ENCODE measurements at places on chromosomes 13 and 19.

GRCh38 chr19:43715776-43716175 is at the start of gene IRGC:
IRGC (plus strand) TSS chr19:43716076; CDS start chr19:43718559, 2,483 bp downstream.
- no peak for DNase-seq

DNA sequence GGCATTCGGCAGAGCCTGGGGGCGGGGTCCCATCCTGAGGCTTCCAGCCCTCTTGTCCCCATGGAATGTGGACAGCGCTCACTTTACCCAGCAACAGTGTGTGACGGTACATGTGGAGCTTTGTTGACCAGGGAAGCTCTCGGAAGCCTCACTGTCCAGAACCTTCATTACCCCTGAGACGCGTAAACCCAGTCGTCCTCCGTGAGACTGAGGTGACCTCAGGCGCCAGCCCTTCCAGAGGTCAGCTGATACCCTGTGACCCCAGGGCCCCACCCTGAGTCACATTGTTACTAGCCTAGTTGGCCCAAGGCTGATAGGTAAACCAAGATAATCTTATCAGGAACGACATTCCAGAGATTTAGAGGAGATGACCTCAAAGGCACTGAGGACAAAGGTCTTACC is 10.2 kb upstream of the TMEM160 start:
- no peak for DNase-seq

GRCh38 chr13:36000028-36000427 is 131.2 kb downstream of the DCLK1 start:
- no peak for DNase-seq

DNA sequence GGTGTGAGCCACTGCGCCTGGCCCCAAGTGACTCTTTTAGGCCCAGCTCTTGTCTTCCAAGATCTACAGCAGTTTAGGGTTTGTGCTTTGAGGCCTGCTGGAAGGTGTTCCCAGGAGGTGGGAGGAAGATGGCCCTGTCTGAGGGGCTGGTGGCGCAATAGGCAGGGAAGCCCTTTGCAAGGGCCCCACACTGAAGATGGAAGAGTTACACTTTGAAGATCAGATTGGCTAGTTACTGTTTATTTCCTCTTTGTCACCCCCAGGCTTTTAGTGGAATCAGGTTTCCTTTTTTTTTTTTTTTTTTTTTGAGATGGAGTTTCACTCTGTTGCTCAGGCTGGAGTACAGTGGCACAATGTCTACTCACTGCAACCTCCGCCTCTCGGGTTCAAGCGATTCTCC is 1.9 kb upstream of the RABAC1 start:
- no peak for DNase-seq

GRCh38 chr13:50319635-50320255 is 304.5 kb downstream of the KCNRG start:
- DNase-seq: peak; percentile 46

- DNase-seq: no peak
Measured at GRCh38 chr13:35723053-35723461, 246.6 kb upstream of the MAB21L1 start.

GRCh38 chr13:54185785-54186184 is 1157.2 kb downstream of the OLFM4 start:
- DNase-seq: no peak

DNA sequence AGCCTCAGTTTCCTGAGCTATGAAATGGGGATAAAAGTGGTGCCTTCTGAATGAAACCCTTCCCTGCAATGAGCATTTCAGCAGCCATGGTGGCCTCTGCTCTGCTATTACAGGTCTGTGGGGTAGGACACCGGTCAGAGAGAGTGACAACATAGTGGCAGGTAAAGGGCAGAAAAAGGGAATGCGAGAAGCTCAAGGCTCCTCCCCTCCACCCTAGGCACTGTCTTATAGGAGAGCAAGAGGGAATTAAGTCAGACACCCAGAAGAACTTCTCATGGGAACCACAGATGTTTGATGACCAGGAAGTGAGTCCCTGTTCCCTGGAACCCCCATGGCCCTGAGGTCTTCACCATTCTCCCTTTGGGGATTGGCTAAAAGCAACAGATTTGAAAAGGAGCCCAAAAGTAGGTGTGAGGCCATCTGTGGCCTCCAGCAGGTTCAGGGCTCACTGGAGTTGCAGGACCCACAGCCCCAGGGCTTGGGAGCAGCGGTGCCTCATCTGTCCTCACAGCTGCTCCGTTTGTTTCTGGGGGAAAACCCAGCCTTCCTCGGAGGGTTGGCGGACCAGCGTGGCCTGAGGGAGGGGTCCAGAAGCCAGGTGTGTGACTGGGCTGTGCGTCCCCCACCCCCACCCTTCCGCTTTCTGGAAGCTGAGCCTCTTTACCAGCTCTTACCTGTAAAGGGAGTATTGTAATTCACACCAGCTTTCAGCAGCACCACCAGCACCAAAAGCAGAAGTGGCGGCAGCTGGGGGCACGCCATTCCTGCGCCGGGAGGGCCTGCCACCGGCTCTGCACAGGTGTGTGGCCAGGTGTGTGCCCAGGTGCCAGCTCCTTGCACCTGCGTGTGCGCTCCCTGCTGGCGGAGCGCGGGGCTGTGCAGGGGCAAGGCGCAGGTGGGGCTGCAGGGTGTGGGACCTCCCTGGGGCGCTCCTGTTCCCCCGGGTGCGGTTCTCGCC is 19.4 kb downstream of the IQCN start:
- DNase-seq: no peak

- no peak for DNase-seq
Measured at GRCh38 chr13:46386392-46387063, 524 bp downstream of the RUBCNL start.

DNA sequence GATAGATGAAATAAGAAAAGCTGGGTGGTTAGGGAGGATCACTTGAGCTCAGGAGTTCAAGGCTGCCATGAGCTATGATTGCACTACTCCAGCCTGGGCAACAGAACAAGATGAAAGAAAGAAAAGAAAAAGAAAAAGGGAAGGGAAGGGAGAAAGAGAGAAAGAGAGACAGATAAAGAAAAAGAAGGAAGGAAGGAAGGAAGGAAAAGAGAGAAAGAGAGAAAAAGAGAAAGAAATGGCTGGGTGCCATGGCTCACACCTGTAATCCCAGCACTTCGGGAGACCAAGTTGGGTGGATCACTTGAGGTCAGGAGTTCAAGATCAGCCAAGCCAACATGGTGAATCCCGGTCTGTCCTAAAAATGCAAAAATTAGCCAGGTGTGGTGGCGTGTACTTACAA is 21.1 kb downstream of the TEX101 start:
- no peak for DNase-seq

DNA sequence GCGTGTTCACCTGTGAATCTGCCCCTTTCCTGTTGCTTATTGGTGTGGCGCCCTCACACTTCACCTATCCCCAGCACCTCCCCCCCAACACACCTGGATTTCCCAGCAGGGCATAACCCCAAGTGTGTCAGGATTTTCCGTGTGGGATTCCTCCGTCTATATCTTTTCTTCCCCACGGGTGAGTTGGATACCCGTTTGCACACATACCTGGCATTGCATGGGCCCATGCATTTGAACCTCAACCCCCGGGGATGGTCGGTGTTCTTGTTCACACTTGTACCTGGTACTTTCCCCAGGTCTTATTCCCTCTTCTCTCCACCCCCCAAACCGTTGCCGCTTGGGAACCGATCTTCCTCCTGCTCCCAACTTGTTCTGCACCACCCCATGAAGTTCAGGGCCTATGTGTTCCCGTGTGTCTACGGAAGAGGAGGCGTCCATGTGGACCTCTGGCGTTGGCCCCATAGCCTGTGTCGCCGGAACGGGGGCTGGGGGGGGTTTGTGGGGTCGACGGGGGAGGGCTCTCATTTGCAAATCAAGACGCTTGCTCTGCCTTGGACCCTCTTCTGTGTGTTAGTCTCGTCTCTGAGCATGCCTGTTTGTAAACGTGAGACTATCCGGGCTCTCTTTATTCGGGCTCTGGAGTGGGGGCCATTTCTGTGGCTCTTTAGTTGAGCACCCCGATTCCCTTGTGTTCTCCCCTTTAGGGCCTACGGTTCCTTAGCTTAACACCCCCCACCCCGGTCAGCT is 1.7 kb downstream of the PRR12 start:
- DNase-seq: no peak

DNA sequence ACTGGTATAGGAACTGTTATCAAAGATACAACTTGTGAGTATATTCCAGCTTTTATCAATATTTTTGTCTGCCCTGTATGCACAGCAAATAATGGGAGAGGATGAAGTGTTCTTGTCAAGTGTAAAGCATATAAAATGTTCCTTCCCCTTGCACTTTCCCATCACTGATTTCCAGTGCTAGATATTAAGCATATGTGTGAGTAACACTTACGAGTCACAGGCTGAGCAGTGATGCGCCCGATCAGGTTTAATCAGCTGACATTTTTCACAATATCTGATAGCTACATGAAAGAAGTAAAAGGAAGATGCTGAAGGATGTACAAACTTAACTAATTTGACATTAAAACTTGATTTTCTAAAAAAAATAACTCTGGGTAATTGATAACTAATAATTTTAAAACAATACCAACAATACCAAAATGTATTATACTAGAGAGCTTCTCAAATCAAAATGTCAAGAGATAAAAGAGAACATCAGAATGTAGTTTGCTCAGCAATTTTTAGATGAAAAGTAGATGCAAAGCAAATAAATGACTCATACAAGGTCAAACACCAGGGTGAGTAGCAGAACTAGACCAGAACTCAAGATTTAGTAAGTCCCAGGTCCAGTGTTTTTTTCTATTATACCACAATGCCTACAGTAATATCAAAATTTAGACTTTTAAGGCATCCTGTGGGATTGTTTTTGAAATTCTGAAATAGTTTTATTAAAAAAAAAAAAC is 56.4 kb downstream of the ZDHHC20 start:
- DNase-seq: no peak

- DNase-seq: no peak
Measured at GRCh38 chr13:46565808-46566750, 13.1 kb downstream of the LRCH1 start.

- no peak for DNase-seq
Measured at GRCh38 chr19:5309438-5310204, 31.0 kb downstream of the PTPRS start.

DNA sequence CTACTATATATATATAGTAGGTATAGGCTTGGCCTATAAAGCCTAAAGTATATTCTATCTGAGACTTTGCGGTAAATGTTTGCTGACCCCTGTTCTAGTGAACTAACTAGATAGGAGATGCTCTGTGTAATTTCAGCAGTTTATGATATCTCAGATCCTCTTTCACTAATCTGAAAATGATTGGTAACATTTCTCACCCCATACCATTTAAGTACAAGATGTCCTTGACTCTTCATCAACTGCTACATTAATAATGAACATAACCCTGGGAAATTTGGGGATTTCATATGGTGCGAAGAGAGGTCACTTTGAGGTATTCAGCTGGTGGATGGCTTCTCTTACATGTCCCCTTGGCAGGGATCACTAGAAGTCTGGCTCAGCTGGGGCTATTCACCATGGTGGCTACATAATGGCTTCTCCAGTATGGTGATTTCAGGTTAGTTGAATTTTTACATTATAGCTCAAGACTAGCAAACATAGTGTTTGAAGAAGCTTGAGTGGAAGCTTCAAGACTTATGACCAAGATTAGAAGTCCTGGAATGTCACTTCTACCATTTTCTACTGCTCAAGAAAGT is 103.6 kb upstream of the MYCBP2 start:
- DNase-seq: no peak

GRCh38 chr19:56245121-56245740 is 27.3 kb upstream of the EDDM13 start:
- no peak for DNase-seq
